Spinal cord (tissue), 10 donors: ENCODE measurements at places on chromosomes 2 and 18. TPM values are rescaled to one million over a fixed set of nuclear protein-coding genes. Genes with fewer than 3 reads are reported as not detected.

DNA sequence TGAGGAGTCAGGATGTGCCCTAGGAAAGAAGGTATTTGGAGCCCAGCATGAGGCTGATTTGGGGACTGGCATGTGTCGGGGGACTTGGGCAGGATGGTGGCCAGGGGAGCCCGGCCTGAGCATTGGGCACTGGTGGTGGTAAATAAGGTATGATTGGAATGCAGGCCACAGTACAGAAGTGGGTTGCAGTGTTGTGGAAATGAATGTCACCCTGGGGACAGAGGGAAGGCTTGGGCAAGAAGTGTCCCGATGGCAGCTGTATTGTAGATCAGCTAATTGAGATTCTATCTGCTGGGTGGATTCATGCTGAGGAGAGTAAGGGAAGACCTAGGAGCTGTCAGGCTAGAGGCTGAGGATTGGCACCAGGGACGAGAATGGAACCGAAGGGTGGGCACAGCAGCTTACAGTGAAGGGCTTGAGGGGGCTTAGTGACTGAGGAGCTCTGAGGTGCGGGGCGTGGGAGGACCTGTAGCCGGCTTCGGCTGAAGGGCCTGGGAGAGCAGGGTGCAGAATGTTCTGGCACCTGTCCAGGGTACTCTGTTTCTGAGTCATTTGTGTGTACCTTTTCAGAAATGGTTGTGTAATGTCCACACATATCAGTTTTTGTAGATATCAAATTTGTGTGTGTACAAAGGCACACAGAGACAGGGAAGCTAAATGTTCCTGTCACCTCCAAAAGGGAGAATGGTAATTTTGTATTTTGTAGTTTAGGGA lies 170.2 kb downstream of the PRKCE start:
- H3K36me3 ChIP-seq: no peaks in the 10 kb centered on the region
- H3K27me3 ChIP-seq: no peaks in the 10 kb centered on the region
- H3K4me3 ChIP-seq: no peak overlapping the region
- H3K27ac ChIP-seq: no peak overlapping the region
- H3K4me1 ChIP-seq: peaks cover 37% of the 10 kb centered on the region

GRCh38 chr2:71796174-71796593 lies 342.8 kb downstream of the DYSF start:
- H3K27me3 ChIP-seq: no peaks in the 10 kb centered on the region
- no peak overlapping the region for H3K27ac ChIP-seq
- no peak for DNase-seq

Gene NLRC4
- 1.4 TPM for total RNA-seq

GRCh38 chr2:146844226-146844990 lies 1000.4 kb upstream of the ACVR2A start:
- H3K36me3 ChIP-seq: no peaks in the 10 kb centered on the region
- H3K4me1 ChIP-seq: no peaks in the 10 kb centered on the region
- no peak overlapping the region for H3K4me3 ChIP-seq

Gene FOXD4L1
- 0.10 TPM for total RNA-seq

GRCh38 chr2:9979977-9980376 lies 28.5 kb downstream of the GRHL1 start:
- peaks cover 8% of the 10 kb centered on the region for H3K36me3 ChIP-seq
- H3K27me3 ChIP-seq: no peaks in the 10 kb centered on the region
- no peak overlapping the region for H3K27ac ChIP-seq
- no peaks in the 10 kb centered on the region for H3K4me1 ChIP-seq
- DNase-seq: no peak
- no peak overlapping the region for H3K4me3 ChIP-seq

Gene SULT1C4
- total RNA-seq: 36.7 TPM

Gene NABP1
- 14.0 TPM for total RNA-seq

GRCh38 chr2:75065402-75066008 lies 107.1 kb downstream of the POLE4 start:
- no peak for DNase-seq
- no peak overlapping the region for H3K27ac ChIP-seq
- no peaks in the 10 kb centered on the region for H3K27me3 ChIP-seq
- H3K4me3 ChIP-seq: no peak overlapping the region
- H3K36me3 ChIP-seq: no peaks in the 10 kb centered on the region
- H3K4me1 ChIP-seq: no peaks in the 10 kb centered on the region

DNA sequence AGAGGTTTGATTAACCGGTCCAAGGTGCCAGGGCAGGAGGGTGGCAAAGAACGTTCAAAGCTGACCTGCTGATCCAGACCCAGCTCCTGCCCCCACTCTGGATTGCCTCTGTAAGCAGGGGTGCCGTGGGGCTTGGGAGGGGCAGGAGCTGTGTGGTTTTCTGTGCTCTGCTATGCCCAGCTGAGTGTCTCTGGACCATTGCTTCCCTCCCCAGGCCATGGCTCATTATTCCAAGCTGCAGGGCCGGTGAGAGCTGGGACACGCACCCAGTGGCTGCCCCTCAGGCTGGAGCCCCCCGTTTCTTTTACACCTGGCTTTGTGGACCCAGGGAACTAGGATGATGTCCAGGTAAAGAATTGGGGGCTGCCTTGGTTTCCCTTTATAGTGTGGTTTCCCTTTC lies 238.4 kb upstream of the HS6ST1 start:
- no peak overlapping the region for H3K27ac ChIP-seq
- H3K4me3 ChIP-seq: no peak overlapping the region
- no peaks in the 10 kb centered on the region for H3K36me3 ChIP-seq
- no peaks in the 10 kb centered on the region for H3K27me3 ChIP-seq
- no peak for DNase-seq

DNA sequence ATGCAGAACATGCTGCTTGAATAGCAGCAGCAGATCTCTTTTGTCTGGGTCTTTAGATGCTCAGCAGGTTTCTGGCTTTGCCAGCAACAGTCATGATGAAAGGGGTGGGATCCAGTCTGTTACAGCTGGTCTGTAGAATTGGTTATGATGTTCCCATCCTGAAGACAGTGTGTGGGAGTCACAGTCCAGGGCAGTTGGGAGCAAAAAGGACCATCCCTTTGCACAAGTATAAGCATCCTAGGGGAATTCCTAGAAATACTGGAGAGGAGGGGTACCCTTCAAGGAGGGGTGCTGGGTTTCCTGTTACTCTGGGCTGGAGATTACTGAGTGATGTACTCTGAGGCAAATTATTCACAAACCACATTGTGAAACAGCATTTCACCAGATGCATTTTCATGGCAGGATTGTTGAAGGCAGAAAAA lies 119.9 kb upstream of the RND3 start:
- no peak overlapping the region for H3K27ac ChIP-seq
- peak; percentile 29 for DNase-seq
- H3K36me3 ChIP-seq: no peaks in the 10 kb centered on the region
- no peaks in the 10 kb centered on the region for H3K27me3 ChIP-seq
- H3K4me3 ChIP-seq: no peak overlapping the region
- no peaks in the 10 kb centered on the region for H3K4me1 ChIP-seq

Gene BMP10
- total RNA-seq: not detected

Gene UGT1A4
- not detected for total RNA-seq

- no peak overlapping the region for H3K4me3 ChIP-seq
- DNase-seq: no peak
- peaks cover 3% of the 10 kb centered on the region for H3K4me1 ChIP-seq
Measured at GRCh38 chr2:25972049-25972823, 10.1 kb downstream of the KIF3C start.

- no peak overlapping the region for H3K27ac ChIP-seq
- no peaks in the 10 kb centered on the region for H3K4me1 ChIP-seq
- no peak overlapping the region for H3K4me3 ChIP-seq
- no peaks in the 10 kb centered on the region for H3K27me3 ChIP-seq
- no peak for DNase-seq
Measured at GRCh38 chr2:232857158-232857563, 12.9 kb upstream of the SNORC start.

Gene SEPTIN10
- 82.6 TPM for total RNA-seq

GRCh38 chr2:202494300-202495229 lies 118.4 kb downstream of the BMPR2 start:
- peaks cover 8% of the 10 kb centered on the region for H3K4me1 ChIP-seq
- H3K4me3 ChIP-seq: no peak overlapping the region
- H3K27me3 ChIP-seq: no peaks in the 10 kb centered on the region
- peak; percentile 31 for DNase-seq
- peak overlapping the region; percentile 10 for H3K27ac ChIP-seq

- no peak overlapping the region for H3K4me3 ChIP-seq
- peaks cover 3% of the 10 kb centered on the region for H3K36me3 ChIP-seq
- H3K4me1 ChIP-seq: no peaks in the 10 kb centered on the region
- H3K27ac ChIP-seq: no peak overlapping the region
- H3K27me3 ChIP-seq: no peaks in the 10 kb centered on the region
- DNase-seq: peak; percentile 37
Measured at GRCh38 chr2:69559442-69560146, 83.9 kb downstream of the AAK1 start.
